ENCODE measurements at places on chromosomes 16 and 17.

DNA sequence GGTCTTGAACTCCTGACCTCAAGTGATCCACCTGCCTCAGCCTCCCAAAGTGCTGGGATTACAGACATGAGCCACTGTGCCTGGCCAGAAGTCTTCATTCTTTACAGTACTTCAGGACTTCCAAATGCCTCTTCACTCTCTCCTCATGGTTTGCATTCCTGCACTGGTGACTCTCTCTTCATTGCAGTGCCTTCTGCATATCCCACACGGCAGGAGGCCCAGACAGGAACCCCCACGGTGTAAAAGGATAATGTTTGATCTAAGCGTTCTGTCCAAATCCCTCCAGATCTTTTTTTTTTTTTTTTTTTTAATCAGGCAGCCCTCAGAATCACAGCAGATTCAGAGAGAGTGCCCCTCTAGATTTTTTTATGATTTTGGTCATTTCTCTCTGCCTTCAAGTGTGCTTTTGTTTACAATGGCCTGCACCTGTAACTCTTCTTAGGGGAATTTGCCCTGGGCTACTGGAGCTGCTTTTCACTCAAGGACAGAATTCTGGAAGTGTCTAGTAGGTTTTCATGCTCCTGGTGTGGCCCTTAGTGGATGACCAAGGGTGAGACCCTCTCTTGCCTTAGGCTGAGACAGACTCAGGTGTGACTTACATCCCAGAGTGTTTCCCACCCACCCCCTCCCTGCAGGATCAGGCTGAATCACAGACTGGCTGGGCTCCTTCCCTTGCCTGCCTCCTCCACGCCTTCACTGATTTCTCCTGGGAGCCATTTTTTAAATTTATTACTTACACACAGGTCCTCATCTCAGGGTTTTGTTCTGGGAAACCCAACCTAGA, 19.8 kb upstream of the NF1 start:
- DNase-seq = no peak

DNA sequence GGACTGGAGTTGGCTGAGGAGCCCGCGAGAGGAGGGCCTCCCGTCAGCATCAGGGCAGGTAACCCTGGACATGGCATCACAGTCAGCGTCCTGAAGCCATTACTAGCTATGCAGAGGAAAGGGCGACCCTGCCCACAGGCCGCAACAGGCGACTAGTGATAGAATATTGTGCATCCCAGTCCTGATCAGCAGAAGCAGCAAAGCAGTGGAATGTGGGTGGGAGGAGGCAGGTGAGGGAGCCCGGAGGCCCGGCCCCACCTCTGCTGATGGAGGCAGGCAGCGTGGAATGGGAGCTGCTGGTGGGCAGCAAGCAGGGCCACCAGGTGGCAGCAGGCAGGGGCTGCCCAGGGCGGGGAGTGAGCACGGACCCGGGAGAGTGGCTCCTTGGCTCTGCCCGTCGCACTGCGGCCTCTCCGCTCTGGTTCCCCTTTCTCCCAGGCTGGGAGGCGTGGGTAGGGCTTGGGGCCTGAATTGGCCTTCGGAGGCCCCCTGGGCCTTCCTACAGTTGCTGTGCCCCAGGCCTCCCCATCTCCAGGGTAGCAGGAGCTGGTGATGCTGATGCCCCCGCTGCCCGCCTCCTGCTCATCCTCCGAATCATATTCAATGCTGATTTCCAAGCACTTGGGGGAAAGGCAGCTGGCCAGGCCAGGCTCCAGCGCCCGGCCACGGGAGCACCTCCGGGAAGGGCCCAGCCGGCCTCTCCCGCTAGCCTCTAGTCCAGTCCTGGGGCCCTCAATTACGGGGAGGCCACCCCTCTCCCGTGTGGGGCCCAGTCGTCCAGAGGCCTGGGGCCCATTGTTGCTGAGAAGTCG, 20.2 kb downstream of the TSPOAP1 start:
- DNase-seq = peak; percentile 36

- no peak for DNase-seq
Observed at GRCh38 chr17:12568358-12569251, 97.1 kb upstream of the MYOCD start.

- DNase-seq = no peak
Observed at GRCh38 chr17:80859002-80859941, 132.4 kb upstream of the CHMP6 start.

- no peak for DNase-seq
Observed at GRCh38 chr17:27993723-27994310, 48.7 kb upstream of the NLK start.
